ENCODE measurements at places on chromosomes 5 and 9.

DNA sequence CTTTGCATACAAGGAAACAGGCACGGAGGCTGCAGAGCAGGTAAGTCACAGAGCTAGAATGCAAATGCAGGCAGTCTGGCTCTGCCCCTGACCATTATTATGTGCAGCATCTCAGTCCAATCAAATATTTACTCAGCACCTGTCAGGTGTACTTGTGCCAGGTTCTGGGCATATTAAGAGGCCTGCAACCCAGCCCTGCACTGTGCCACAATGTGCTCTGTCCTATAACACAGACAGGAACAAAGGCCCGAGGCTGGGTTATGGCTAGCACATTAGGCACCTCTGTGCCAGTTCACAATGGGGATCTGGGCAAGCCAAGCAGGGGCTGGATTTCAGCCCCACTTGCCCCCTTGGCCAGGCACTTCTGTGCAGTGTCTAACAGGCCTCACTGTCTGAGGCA is 14.0 kb downstream of the ARL15 start:
- no peak for DNase-seq

DNA sequence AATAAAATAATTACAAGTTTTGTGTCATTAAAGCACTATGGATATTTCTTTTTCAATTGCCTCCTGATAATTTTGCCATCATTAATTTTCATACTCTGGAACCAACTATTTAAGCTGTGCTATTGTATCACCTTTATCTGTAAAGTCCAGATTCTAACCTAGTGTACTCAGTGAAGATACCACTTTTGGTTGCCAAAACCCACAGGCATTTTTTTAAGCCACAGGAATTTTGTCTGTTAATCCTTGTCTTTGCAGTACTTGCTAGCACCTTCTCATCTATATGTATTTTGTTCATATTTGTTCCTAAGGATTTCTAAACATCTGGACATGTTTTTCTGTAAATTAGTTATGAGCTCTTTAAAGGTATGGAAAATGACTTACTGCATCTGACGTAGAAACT is 481.4 kb upstream of the DAB2 start:
- DNase-seq: no peak

DNA sequence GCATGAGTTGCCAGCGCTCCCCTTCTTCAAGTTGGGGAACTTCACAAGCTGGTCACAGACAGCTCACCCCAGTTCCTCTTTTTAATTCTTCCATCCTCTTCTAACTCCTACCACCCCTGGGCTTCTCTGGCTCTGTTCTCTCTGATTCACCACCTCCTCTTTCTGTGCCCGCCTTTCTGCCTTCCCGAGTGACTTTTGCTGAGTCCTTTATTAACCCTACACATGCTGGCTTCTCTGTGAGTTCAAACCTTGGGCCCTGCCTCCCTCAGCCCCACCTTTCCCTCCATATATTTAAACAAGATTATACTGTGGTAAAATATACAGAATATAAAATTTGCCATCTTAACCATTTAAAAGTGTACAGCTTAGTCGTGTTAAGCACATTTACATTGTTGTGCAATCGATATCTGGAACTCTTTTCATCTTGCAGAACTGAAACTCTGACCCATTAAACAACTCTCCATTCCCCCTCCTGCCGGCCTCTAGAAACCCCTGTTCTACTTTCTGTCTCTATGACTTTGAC is 32.0 kb downstream of the SLC46A2 start:
- no peak for DNase-seq

GRCh38 chr9:93357649-93358048 is 93.8 kb upstream of the FAM120A start:
- no peak for DNase-seq

- no peak for DNase-seq
Observed at GRCh38 chr5:149745-150485, 41.4 kb upstream of the LRRC14B start.

DNA sequence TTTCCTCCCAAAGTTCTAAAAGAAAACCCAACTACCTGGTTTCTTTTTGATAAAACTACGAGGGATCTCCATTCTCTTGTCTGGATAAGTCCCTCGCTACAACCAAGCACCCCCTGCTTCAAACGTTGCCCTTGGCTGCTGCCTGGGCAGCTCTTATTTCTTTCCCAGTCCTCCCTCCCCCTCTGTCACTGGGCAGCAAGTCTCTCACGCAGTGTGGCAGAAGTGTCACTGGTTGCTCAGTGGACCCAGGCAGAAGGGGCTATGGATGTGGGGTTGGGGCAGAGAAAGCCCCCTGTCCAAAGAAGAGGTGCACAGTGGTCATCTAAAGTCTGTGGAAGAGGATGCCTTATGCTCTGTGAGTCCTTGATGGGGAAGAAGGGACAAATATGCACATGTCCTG is 7.2 kb upstream of the SMIM32 start:
- no peak for DNase-seq
